Stimulated activated CD4-positive, alpha-beta T cell treated with anti-CD3 and anti-CD28 coated beads, Interleukin-2, amount 100 ng/mL, for 24 hours (primary cell): ENCODE measurements at places on chromosomes 2 and 18.

- DNase-seq: no peak
Observed at GRCh38 chr2:69149631-69150215, 136.7 kb downstream of the ANTXR1 start.

DNA sequence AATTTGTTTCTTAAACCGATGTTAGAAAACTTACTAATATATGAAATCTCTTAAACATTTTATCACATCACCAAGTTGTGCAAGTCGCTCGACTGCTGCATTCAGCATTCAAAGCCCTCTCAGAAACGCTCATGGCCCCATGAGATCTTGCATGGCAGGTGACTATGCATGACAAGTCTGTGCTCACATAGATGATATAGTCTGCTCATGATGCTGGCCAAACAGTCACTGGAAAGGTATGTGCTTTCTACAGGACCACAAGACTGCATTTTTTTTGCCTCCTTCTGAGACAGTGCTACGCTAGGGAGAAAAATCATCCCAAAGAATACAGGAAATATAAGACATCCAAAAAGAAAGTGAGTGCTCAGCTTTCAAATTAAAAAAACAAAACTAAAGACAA lies 98.3 kb upstream of the ZBTB14 start:
- no peak for DNase-seq

DNA sequence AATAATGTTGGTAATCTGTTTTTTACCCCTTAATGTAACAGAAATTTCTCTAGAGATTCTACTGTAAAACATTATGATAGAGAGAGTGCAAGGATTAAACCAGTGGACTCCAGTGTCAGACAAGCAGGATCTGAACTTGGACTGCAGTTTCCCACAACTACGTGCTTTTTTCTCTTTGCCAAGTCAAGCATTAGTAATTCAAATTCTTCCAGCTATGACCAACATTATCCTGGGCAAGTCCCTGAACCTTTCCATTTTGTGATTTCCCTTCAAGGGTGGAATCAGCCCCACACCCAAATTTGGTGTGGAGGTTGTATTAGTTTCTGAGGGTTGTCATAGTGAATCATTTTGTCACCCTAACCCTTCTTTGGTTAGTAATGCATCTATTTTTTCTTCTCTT lies 482.0 kb downstream of the ZNF516 start:
- DNase-seq: no peak

DNA sequence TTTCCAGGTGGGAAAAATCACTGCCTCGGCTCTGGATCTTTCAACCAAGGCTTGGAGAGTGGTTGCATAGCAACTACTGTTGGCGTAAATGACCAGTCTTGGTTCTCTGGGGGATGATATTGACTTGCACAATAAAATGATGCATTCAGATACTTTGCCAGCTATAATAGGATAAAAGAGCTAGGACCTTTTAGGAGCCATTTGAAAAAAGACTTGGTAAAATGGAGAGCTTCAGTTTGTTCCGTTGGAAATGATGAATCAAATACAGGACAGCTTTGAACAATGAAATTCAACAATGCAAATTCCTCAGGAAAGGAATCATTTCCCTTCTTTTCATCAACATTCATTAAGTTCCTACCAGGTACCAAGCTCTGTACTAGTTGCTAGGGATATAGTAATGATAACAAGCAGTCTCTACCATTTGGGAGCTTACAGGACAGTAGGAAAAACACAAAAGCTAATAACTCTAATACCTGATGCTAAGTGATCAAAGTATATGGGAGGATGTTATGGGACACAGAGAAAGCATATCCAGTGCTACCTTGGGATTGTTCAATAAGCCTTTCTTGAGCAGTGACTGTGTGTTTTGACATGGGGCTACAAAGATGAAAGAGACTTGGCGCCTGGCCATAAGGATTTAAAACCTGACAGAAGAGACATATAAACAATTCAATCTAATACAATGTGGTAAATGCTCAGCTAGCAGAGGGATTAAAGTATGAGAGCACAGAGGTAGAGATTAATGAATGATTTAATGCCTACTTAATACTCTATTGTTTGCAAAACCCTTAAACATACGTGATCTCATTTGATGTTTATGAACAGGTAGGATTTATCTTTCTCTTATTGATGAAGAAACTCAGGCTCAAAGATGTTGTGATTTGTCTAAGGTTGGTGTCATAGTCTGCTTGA lies 110.7 kb downstream of the QPCT start:
- no peak for DNase-seq

DNA sequence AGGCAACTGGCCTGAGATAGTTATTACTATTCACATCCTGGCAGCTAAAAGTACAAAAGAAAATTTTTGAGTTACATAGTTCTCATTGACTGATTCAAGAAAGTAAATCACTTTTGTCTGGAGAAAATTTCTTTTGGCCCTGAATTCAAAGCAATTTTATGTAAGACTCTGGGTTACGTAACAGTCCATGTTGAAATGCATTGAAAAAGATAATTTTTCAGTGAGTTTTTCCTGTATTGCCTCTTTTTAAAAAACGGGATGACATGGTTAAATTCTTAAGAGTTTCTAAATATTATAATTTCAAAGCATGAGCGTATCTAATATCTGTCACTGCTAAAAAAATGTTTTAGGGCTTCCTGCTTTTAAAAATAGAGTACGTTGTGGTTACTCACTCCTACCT lies 72.7 kb downstream of the ANKRD12 start:
- no peak for DNase-seq

DNA sequence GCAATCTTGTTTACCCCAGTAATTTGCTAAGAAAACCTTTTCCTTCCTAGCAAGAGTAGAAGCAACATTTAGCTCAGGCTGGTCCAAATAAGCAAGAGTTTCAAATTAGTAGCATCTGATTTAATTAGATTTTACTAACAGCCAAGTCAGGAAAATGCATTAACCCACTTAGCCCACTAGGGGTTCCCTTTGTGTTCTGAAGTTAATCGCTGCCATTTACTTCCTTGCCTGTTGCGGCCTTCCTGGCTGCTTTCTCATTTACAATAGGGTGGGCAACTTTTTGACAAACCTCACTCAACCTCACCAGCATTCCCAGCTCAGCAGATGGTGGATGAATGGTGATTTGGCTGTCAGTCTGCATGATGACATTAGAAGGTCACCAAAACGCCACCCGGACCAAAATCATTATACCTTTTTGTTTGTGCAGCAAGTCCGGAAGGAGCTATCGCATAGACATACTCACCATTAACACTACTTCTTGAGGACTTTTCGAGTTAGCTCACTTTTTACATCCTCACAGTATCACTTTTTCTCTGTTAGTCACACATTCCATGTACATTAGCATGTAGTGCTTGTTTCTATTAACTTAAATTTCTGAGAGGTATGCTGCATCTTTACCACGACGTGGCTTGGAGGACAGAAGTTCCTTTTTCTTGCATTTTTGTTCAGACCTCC lies 101.5 kb upstream of the SETBP1 start:
- no peak for DNase-seq

- DNase-seq: no peak
Observed at GRCh38 chr2:50791271-50791670, 240.7 kb downstream of the NRXN1 start.
